ENCODE measurements at places on chromosomes 3 and 15.

DNA sequence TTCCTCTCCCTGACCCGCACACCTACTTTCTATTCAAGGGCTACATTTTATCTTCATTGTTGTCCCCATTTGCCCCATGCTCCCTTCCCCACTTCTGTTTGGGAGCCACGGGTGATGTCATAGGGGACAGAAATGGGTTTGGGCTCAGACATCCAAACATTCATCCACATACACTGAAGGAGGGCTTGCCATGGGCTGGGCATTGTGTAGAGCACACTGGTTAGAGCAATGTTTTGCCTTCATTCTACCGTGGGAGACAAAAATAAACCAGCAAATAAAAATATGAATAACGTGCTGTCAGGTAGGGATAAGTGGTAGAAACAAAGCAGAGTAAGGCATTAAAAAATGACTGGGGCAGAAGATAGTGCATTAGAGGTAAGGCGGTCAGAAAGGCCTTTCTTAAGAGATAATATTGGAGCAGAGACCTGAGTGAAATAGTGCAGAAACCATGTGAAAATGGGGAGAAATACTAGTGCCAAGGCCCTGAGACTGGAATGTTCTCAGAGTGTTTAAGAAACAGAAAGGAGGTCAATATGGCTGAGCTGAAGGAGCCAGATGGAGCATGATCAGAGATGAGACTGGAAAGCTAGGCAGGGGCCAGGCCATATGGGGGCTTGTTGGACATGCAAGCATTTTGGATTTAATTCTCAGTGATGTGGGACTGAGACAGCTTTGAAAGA, 40.9 kb upstream of the CLSTN2 start:
- DNase-seq: no peak

DNA sequence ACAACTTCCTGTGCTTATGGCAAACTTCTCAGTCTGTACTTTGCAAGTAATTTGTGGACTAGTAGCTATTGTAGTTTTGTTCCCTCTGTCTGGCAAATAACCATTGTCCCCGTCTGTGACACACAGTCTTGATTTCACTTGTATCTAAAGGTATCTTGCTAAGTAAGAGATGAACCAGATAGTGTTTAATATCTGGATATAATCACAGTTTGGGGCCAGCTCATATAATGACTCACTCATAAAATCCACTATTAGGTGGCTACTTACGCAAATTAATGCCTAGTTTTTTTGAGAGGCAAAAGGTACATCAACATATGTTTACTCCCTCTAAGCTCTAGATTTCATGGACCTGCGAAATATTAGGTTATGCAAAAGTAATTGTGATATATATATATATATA, 30.4 kb downstream of the VGLL3 start:
- DNase-seq: no peak

DNA sequence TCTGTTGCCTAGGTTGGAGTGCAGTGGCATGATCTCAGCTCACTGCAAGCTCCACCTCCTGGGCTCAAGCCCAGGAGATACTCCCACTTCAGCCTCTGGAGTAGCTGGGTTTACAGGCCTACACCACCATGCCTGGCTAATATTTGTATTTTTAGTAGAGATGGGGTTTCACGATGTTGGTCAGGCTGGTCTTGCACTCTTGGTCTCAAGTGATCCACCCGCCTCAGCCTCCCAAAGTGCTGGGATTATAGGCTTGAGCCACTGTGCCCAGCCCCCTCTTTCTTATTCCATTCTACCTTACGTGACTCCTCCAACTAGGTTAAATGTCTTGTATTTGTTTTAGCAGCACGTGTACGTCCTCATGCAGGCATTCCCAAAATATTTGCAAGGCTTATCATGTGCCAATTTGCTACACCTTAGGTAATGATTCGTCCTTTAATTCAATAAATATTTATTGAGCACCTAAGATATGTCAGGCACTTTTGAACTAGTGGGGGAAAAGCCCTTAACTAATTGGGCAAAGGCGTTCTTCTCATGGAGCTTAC, 14.9 kb upstream of the MAGI1 start:
- DNase-seq: no peak

DNA sequence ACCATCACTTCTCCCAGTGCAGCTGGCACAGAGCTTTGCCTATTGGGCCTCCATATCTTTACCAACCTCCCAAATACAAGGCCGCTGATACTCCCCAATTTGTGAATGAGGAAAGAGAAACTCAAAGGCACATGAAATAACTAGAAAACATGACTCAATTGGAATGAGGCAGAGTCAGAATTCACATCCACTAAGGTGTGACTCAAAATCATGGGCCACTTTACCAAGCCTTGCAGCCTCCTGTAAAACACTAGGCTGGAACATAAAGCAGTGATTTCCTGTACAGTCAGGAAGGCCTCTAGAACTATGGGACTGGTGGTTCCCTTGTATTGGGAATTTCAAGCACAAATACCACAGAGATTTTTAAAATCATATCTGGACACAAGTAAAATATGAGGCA, 128.6 kb downstream of the DCLK3 start:
- DNase-seq: no peak

DNA sequence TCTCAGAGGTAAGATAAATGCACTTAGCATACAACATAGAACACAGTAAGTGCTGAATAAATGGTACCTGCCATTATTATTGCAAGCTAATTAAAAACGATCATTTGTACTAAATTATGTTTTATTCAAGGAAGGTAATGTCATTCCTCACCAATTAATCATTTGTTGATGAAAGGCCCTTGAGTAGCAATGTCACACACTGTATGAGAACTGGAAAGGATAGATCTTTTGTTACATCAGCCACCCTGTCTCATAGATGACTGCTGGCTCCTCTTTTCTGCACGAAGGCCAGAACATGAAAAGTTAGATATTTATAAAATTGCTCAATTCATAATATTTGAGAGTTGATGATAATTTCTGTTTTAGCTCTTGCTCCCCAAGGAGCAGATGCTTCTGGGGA, 415.4 kb downstream of the RBMS3 start:
- DNase-seq: no peak

GRCh38 chr3:11477407-11477911, 166.3 kb downstream of the VGLL4 start:
- no peak for DNase-seq

All from stimulated activated CD8-positive, alpha-beta memory T cell treated with anti-CD3 and anti-CD28 coated beads, Interleukin-7, amount 100 ng/mL, for 1 hour (primary cell).